Activated CD4-positive, alpha-beta T cell treated with anti-CD3 and anti-CD28 coated beads, Interleukin-2, amount 10 ng/mL, durations not matched to agents 24 days and 14 days (primary cell): ENCODE measurements at places on chromosomes 6 and 20. TPM values are rescaled to one million over a fixed set of nuclear protein-coding genes. Genes with fewer than 3 reads are reported as not detected.

GRCh38 chr6:121660277-121660676 is 224.8 kb downstream of the GJA1 start:
- no peak for DNase-seq
- H3K27me3 ChIP-seq = no peaks in the 10 kb centered on the region
- no peak overlapping the region for H3K4me3 ChIP-seq
- no peak overlapping the region for H3K27ac ChIP-seq

DNA sequence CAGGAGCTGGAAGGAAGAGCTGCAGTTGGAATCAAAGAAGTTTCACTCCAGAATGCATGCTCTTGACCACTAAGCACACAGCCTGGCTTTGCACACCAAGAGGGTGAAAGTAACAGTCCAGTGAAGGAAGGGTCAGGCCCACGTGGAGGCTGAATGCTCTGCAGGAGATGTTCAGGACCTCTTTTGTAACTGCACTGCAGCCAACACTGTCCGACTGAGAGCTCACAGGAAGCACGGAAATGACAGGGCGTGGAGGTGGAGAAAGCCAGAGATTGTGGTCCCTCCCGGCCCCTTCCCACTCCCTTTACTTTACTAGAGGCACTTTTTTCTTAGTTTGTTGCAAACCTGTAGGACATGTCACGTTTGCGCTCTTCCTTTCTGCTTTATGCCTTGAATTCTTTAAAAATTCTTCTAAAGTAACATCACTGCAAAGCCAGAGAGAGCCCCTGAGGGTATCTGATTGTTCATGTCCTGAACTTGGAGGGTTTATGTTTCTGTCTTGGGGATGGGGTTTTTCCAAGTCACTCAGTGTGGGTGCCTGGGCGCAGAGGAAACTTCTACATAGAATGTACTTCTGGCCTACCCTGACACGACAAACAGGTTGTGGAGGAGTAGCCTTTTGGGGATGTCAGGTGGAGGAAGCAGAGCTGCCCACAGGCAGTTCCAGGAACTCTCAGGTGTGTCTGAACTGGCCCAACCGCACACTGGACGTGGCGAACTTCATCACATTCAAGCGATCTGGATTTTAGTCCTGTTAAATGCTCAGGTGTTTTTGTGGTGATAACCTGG is 40.9 kb downstream of the JAG1 start:
- H3K27ac ChIP-seq = no peak overlapping the region
- no peaks in the 10 kb centered on the region for H3K36me3 ChIP-seq
- H3K27me3 ChIP-seq = no peaks in the 10 kb centered on the region
- H3K4me3 ChIP-seq = no peak overlapping the region
- H3K4me1 ChIP-seq = no peaks in the 10 kb centered on the region
- no peak for DNase-seq

- peaks cover 26% of the 10 kb centered on the region for H3K4me1 ChIP-seq
- H3K4me3 ChIP-seq = no peak overlapping the region
- H3K27ac ChIP-seq = no peak overlapping the region
- peaks cover 4% of the 10 kb centered on the region for H3K36me3 ChIP-seq
Observed at GRCh38 chr20:49308875-49309274, 31.0 kb upstream of the ZNFX1 start.

DNA sequence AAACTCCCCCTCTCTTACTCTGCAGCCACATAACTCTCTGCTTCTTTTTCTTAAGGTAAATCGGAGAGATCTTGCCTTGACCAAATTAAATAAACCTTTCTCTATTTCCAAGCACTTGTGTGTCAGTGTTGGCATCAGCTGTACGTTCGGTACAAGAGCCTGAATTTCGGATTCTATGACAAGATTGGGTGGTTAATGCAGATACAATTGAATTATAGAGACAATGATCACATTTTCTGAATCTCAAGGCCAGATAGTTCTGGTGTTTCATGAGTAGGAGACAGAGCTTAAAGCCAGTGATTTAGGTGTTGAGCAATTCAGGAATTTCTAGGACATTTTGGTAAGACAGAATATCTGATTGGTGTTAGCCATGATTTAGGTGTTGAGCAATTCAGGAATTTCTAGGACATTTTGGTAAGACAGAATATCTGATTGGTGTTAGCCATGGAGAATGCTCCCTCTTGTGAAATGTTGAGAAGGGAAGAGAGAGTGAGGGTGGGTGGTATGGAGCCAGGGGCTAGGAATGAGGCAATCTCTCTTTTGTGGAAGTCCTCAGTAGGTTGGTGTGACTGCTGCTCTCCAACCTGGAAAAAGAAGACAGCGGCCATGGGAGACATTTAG is 5.1 kb downstream of the SPINT3 start:
- H3K27ac ChIP-seq = no peak overlapping the region
- no peak overlapping the region for H3K4me3 ChIP-seq
- peaks cover 9% of the 10 kb centered on the region for H3K4me1 ChIP-seq
- H3K36me3 ChIP-seq = no peaks in the 10 kb centered on the region
- no peak for DNase-seq

DNA sequence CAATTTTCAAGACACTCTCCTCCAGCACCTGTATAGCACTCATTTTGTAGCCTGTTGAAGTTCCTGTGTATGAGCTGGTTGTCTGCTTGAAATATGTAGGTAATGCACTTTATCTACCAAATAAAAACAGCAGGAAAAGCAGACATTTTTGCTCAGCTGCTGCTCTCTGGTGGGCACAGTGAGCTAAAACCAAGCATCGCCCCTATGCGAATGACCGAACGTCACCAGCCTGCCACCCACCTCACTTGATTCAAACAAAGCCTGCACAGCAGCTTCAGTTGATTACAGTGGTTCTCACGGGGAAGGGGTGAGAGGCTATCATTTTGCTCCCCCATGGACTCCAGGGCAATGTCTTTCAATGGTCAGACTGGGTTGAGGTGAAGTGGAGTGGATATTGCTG is 185.7 kb downstream of the SASH1 start:
- no peak overlapping the region for H3K27ac ChIP-seq
- H3K4me1 ChIP-seq = peaks cover 2% of the 10 kb centered on the region
- H3K27me3 ChIP-seq = no peaks in the 10 kb centered on the region
- H3K4me3 ChIP-seq = no peak overlapping the region

DNA sequence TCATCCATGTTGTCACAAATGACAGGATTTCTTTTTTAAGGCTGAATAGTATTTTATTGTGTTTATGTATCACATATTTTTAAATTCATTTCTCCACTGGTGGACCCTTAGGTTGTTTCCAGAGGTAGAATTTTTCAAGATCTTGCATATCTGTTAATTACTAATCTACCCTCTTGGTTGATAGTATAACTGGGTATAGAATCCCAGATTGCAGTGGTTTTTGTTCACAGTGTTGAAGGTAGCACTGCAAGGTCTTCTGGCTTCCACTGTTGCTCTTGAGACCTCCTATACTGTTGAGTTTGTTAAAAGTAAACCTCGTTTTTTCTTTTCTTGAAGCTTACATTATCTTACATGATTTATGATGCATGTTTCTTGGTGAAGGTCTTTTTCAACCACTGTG is 22.9 kb downstream of the CDC5L start:
- H3K4me3 ChIP-seq = no peak overlapping the region
- H3K4me1 ChIP-seq = peaks cover 26% of the 10 kb centered on the region
- no peak overlapping the region for H3K27ac ChIP-seq
- H3K36me3 ChIP-seq = peaks cover 83% of the 10 kb centered on the region
- H3K27me3 ChIP-seq = no peaks in the 10 kb centered on the region
- DNase-seq = peak; percentile 2

Gene GLP1R
- total RNA-seq = 0.09 TPM in 2 replicates

GRCh38 chr6:55379471-55379870 is 52.2 kb downstream of the GFRAL start:
- H3K27ac ChIP-seq = no peak overlapping the region
- no peaks in the 10 kb centered on the region for H3K27me3 ChIP-seq
- H3K4me1 ChIP-seq = no peaks in the 10 kb centered on the region
- DNase-seq = no peak
- H3K36me3 ChIP-seq = no peaks in the 10 kb centered on the region

Gene MRPS18B
- total RNA-seq = 79.4 and 83.6 TPM in 2 replicates

DNA sequence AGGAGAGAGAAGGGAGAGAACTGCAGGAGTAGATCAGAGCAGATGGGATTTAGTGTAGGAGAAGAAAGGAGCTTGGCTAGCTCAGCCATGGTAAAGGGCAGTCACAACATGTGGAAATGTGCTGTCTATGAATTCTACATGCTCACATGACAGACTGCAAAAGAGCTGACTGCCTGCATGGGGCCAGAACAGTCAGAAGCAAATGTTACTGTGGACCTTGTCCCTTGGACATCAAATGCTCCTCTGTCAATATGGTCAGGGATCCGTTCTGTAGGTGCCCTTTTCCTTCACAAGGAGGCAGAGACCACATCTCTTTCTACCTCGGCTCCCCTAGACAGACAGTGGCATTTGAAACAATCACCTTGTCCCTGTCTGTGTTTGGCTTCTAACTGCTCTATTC is 46.6 kb upstream of the HIVEP1 start:
- no peak for DNase-seq
- H3K4me1 ChIP-seq = no peaks in the 10 kb centered on the region
- no peaks in the 10 kb centered on the region for H3K27me3 ChIP-seq
- no peaks in the 10 kb centered on the region for H3K36me3 ChIP-seq
- no peak overlapping the region for H3K4me3 ChIP-seq
- no peak overlapping the region for H3K27ac ChIP-seq

DNA sequence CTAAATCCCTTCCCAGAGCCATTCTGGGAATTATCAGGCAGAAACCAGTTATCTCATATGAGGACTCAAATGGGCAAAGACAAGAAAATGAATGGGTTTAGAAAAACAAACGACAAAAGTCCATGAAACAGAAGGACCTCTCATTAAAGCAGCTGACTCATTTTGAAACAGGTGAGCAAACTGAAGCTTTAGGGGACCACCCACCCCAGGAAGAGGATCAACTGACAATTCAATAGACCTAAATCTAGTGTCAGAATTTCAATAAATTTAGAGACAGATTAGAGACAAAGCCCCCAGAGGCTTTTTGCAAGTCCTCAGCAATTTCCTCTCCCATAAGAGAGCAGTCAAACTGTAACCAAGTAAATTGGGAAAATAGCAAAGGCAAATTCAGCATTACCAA is 333.8 kb downstream of the PTPRT start:
- H3K36me3 ChIP-seq = no peaks in the 10 kb centered on the region
- no peak overlapping the region for H3K4me3 ChIP-seq
- DNase-seq = no peak
- H3K27ac ChIP-seq = no peak overlapping the region
- no peaks in the 10 kb centered on the region for H3K27me3 ChIP-seq
- H3K4me1 ChIP-seq = no peaks in the 10 kb centered on the region

DNA sequence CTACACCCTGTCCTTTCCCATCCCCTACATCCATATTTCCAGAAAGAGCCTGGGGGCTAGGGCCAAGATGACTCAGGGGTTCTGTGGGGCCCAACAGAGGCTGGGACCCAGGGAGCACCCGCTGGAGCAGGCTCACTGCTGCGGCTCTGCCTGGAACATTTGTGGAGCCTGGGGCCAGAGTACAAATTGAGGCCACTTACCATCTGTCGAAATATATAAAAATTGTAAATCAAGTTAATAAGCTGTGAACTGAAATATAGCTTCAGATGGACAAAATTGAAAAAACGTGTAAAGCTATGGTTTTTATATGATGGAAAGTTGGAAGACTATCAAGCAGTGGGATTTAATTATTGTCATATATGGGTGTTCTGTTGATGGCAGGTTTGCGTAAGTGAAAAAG is 82.9 kb upstream of the ATXN1 start:
- H3K27ac ChIP-seq = no peak overlapping the region
- H3K27me3 ChIP-seq = peaks cover 18% of the 10 kb centered on the region
- no peak overlapping the region for H3K4me3 ChIP-seq
- H3K36me3 ChIP-seq = no peaks in the 10 kb centered on the region

DNA sequence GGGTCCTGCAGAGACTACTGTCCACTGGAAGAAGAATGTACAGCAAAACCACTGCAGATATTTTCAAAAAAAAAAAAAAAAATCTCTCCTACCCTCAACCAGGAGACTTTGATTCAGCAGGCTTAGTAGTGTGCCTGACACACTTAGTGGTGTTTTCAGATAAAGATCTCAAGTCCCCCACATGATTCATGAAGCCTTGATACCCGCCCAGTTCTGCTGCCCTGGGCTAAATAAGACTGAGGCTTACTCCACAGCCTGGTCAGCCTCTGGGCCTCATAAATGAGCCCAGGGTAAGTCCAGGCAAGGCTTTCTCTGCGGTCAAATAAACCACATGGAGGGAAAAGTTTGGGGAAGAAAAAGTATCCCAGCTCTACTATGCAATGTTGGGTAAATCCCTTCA is 222.1 kb upstream of the ARID1B start:
- DNase-seq = no peak
- no peak overlapping the region for H3K27ac ChIP-seq
- H3K27me3 ChIP-seq = no peaks in the 10 kb centered on the region
- H3K36me3 ChIP-seq = no peaks in the 10 kb centered on the region
- no peak overlapping the region for H3K4me3 ChIP-seq
- no peaks in the 10 kb centered on the region for H3K4me1 ChIP-seq

Gene IL17F
- not detected in 2 replicates for total RNA-seq

DNA sequence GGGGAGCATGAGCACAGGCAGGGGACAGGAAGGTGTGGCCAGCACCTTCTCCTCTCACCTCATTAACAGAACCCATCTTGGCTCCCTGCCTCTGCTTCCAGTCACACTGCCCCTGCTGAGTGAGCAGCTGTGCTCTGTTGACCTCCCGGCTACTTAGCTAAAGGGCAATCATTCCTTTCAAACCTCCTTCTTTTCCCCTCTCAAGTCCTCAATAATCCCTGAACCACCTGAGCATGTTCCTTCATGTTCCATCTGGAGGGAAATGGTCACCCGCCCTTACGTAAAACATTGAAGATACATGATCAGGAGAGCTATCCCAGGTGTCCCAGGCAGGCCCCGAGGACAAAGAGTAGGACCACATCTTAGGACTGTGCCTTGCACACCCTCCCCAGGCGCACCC is 21.7 kb upstream of the MRPS10 start:
- no peak for DNase-seq
- no peak overlapping the region for H3K4me3 ChIP-seq
- H3K27ac ChIP-seq = peak overlapping the region; percentile 55
- H3K36me3 ChIP-seq = peaks cover 45% of the 10 kb centered on the region
- no peaks in the 10 kb centered on the region for H3K27me3 ChIP-seq

- no peak overlapping the region for H3K27ac ChIP-seq
- no peaks in the 10 kb centered on the region for H3K27me3 ChIP-seq
- H3K4me3 ChIP-seq = no peak overlapping the region
- no peaks in the 10 kb centered on the region for H3K4me1 ChIP-seq
- DNase-seq = no peak
- no peaks in the 10 kb centered on the region for H3K36me3 ChIP-seq
Observed at GRCh38 chr6:84466511-84466910, 239.1 kb upstream of the CEP162 start.

- no peak overlapping the region for H3K4me3 ChIP-seq
- H3K36me3 ChIP-seq = peaks cover 32% of the 10 kb centered on the region
- H3K27me3 ChIP-seq = no peaks in the 10 kb centered on the region
- peaks cover 11% of the 10 kb centered on the region for H3K4me1 ChIP-seq
- DNase-seq = no peak
- no peak overlapping the region for H3K27ac ChIP-seq
Observed at GRCh38 chr20:4929686-4930397, 71.5 kb downstream of the SLC23A2 start.

Gene CSNK2B
- 288 and 302 TPM in 2 replicates for total RNA-seq

- H3K36me3 ChIP-seq = peaks cover 20% of the 10 kb centered on the region
- H3K4me3 ChIP-seq = no peak overlapping the region
- H3K27ac ChIP-seq = no peak overlapping the region
- H3K27me3 ChIP-seq = no peaks in the 10 kb centered on the region
- H3K4me1 ChIP-seq = no peaks in the 10 kb centered on the region
- no peak for DNase-seq
Observed at GRCh38 chr20:33765099-33765498, 33.3 kb downstream of the ZNF341 start.

GRCh38 chr6:144314003-144314485 is 28.9 kb downstream of the UTRN start:
- peaks cover 8% of the 10 kb centered on the region for H3K27me3 ChIP-seq
- H3K27ac ChIP-seq = no peak overlapping the region
- no peaks in the 10 kb centered on the region for H3K36me3 ChIP-seq
- H3K4me3 ChIP-seq = no peak overlapping the region
- H3K4me1 ChIP-seq = peaks cover 24% of the 10 kb centered on the region

Gene TMEM200A
- total RNA-seq = 1.3 and 1.6 TPM in 2 replicates

Gene EYS
- total RNA-seq = not detected in 2 replicates
